Stimulated activated CD4-positive, alpha-beta T cell treated with anti-CD3 and anti-CD28 coated beads, Interleukin-12 subunit alpha, Interleukin-12 subunit beta, amount 100 ng/mL, for 24 hours (primary cell): ENCODE measurements at places on chromosomes 16 and 17.

DNA sequence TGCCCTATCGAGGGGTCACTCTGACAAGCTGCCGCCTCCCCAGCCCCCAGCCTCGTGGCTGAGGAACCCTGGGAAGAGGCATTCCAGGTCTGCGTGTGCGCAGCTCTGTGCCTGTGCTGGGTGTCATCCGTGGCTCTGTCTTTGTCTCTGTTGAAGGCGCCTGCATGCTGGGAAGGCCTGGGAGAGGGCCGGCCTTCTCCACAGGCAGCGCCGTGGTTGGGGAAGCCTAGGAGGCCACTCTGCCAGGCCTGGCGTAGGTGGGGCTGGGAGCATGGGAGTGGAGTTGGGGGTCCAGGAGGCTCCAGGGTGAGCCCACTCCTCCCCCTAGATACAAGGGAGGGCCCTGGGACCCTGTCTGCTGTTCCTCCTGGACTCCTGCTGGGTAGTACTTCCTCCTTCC, 3.3 kb downstream of the NHERF2 start:
- no peak for DNase-seq

GRCh38 chr16:83145297-83145696, 518.5 kb downstream of the CDH13 start:
- DNase-seq: no peak

- DNase-seq: no peak
These were observed 557.7 kb upstream of the CDH5 start for GRCh38 chr16:65808790-65809189.

GRCh38 chr16:88633684-88634140, 4.7 kb upstream of the IL17C start:
- DNase-seq: no peak

- DNase-seq: no peak
These were observed 5.8 kb downstream of the ITPRIPL2 start for GRCh38 chr16:19119564-19119963.

DNA sequence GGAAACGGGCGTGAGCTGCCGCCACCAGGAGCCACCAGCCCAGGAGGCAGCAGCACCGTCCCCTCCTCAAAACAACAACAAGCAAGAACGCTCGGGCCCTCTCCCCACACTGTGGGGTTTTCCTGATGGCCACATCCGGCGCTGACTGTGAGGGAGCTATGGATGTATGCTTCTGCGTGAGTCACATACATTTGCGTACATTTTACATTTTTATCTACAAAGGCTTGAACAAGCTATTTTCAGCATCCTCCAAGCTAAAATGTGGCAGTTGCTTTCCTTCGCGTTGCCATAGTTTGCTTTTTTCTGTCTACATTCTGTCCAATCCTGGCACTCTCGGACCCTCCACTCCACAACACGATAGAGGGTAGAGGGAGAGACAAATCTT, 2.0 kb upstream of the ABR start:
- DNase-seq: no peak

GRCh38 chr16:81469710-81470535, 25.3 kb downstream of the CMIP start:
- no peak for DNase-seq

DNA sequence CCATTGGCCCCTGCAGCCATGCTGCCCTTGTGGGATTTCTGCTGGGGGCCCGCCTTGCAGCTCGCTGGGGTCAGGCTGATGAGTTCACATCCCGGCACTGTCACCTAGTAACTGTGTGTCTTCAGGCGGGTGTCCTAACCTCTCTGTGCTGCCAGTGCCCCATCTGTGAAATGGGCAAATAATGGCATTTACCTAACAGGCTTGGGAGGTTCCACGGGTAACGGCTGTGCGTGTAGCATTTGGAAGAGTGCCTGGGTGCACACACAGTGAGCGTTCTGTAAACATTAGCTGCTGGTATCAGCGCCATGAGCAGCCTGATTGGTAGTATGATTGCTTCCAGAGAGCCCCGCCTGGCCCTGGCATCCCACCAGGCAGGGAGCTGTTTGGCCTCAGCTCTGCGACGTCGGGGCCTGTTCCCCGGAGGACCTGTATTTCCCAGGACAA, 167.3 kb upstream of the GSE1 start:
- DNase-seq: no peak

- no peak for DNase-seq
These were observed 678 bp downstream of the SRP68 start for GRCh38 chr17:76071531-76072147.

DNA sequence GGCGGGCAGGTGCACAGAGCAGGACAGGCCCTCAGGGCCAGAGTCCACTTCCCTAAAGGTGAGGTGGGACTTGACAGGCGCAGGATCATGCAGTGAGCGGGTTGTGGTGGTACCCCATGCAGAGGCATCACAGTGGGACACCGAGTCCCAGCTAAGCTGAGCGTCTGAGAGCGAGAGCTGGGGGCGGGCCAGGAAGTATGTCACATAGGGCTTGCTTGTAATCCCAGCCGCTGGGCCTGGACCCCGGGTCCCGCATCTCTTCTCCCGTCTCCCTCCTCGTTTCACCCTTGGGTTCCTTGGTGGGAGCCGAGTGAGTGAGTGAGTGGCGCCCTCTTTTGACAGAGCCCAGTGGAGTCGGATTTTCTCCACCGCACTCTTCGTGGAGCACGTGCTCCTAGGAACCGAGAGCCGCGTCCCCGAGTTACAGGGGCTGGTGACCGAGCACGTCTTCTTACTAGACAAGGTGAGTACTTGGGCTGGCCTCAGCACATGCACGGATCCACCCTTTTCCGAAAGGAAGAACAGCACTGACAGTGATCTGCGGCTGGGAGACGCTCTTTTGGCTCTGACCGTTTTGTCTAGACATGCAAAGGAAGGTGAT, 50.8 kb upstream of the ENDOV start:
- no peak for DNase-seq

DNA sequence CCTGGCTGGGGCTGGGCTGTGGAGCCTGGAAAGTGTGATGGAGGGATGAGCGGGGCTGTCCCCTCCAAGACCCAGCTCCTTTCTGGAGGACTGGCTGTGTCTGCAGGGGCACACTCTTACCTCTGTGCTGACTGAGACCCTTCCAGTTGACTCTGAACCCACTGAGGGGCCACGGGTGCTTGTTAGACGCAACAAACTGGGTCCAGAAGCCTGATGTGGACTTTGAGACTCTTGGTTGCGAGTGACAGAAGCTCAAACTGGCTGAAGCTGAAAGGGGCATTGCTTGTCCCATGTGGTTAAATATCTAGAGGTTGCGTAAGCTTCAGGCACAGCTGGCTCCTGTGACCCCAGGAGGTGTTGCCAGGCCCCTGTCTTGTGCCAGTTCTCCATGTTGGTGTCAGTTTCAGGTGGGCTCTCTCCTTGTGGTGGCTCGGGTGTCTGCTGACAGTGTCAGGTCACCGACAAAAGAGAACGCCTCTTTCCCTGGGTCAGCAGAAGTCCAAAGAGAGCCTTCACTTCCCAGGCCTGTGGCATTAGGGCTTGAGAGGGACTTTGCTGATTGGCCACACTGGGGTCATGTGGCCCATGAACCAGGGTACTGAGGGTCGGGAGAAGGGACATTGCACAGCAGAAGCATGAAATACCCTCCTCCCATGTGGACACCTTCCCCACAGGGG, 16.7 kb downstream of the ADCY7 start:
- DNase-seq: no peak

DNA sequence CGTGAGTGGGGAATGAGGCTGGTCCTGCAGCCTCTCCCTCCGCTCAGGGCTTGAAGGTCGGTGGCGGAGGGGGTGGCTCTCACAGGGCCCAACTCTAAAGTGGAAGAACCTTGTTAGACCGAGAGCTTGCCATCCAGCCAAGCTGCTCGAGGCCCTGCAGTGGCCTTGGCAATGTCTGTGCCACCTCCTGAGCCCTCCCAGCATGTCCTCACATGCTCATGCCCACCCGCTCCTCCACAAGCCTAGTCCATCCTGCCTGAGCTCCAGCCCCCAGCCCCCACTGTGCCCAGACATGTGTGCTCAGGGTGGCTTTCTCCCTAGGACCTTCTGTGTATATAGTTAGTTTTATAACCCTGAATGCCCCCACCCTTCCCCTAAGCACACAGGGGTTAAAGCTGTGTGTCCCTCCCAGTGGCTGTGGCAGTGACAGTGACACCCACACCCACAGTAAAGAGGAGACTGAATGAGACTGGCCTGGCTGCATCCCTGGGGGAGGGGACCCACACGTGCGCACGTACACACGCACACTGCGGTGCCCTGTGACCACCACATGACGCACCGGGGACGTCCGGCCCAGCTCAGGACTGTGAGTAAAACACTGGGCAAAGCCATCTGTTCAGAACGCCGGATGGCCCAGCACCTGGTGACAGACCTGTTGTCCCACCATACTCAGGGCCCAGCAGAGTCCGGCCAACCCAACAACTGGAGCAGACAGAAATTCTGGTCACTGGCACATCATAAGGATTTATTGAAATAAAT, 15.6 kb downstream of the PDK2 start:
- DNase-seq: no peak

- no peak for DNase-seq
These were observed 45.3 kb downstream of the REXO5 start for GRCh38 chr16:20851601-20852000.

GRCh38 chr17:4940555-4941318, 669 bp downstream of the RNF167 start:
- no peak for DNase-seq

DNA sequence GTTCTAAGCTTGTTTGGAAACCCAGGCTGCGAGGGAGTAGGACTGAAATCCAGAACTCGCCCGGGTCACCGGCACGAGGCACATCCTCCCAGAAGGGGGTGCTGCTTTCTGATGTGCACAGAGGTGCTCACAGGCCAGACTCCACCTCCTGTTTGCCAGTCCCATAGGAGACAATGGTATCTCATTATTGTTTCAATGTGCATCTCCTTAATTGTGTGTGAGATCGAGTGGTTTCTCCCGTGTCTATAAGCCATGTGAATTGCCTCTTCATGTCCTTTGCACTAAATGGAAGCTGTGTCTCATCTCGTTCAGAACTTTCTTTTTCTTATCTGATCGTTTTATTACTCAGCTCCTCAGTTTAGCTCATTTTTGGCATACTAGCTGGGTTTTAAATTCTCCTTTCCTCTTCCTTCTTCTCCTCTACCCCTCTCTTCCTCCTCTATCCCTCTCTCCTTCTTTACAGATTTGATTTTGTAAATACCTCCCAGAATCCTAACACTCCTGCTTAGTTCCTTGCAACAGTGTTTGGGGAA, 32.1 kb upstream of the PRKCB start:
- DNase-seq: peak; percentile 66

DNA sequence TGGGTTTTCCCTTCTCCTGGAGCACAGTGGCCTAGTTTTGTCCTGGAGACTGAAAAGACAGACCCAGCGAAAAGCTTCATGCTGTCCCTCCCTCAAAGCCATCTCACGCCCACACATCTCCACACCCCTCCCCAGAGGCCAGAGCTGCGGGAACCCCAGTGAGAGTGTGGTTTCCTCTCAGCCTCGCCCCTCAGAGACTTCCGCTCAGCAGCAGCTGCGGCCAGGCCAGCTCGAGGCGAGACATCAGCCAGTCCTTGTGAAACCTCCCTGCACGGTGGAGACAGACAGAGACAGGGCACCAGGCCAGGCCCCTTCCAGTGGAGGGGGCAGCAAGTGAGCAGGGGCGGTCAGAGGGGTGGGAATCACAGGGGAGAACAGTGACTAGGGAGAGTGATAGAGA, 77.0 kb upstream of the TNRC6C start:
- peak; percentile 55 for DNase-seq

- no peak for DNase-seq
These were observed 55.9 kb downstream of the USP22 start for GRCh38 chr17:20986767-20987510.

DNA sequence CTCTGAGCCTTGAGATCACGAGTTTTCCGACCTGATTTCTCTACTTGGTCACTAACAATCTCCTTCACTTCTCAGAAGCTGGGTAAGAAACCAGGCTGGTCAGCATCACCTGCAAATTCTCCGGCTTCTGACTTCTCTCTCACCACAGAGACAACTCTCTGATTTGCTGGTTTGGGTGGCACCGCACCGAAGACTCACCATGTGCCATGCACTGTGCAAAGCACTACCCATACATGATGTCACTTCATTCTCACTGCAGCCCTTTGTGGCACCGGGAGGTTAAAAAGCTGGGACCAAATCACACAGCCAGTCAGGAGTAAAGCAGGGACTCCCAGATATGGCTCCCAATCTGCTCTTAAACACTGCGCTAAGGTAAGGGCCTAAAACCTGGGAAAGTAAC, 647 bp downstream of the VAC14 start:
- DNase-seq: no peak

GRCh38 chr16:77722309-77723107, at the start of gene NUDT7:
NUDT7 (plus strand) TSS chr16:77722514; CDS start chr16:77722583, 69 bp downstream.
- DNase-seq: peak; percentile 95

- no peak for DNase-seq
These were observed 1.2 kb downstream of the MMP2 start for GRCh38 chr16:55480228-55480655.

DNA sequence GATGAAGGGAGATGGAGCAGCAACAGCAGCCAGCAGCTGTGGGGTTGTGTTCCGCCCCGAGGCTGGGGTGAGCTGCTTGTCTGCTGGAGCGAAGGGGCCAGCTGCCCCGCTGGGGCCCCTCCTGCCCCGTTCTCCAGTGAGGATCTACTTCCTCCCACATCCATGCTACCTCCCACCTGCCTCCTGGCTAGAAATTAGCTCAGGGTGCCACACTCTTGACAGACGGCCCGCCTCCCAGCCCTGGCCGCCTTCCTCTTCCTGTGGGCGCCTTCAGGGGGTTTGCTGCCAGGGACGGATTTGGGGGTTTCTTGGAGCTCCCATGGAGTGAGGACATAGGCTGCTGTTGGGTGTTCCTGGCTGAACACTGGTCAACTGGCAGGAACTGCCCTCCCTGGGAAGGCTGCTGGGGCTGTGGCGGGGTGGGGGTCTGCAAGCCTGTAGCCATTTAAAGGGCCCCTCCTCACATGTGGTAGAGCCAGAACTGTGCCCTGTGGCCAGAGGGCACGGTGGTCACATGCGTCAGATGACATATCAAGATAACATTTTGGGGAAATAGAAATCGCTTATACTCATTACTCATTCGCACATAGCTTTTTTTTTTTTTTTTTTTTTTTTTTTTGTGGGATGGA, 13.1 kb downstream of the TBC1D24 start:
- no peak for DNase-seq

GRCh38 chr17:66492561-66493005, 190.2 kb downstream of the PRKCA start:
- DNase-seq: no peak

DNA sequence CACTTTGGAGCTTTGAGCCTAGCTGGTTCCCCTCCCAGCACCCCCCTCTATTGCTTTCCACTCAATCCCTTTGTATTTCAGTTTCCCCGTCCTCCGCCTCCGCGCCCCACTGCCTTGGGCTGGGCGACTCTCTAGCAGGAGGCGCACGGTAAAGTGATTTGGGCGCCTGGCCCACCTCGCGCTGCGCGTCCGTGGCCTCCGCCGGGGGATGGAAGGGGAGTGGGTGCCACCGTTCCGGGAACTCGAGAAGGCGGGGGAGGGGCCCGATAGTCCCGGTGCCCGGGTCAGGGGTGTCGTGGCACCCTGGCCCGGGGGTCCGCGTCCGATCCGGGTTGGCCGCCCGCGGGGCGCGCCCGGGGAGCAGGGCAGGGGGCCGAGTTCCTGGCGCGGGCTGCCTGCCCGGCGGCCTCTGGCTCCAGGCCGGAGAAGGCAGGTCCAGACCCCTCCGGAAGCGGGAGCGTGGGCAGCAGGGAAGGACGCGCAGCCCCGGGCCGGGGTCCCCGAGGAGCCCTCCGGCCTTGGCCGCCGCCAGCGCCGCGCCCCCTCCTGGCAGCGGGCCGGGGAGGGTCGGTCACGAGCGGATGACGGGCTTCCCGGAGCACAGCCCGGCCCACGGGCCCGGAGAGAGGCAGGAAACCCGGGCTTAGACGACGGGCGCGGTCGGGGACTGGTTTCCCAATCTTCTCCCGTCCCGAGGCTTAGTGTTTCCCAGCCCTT, 15.8 kb downstream of the MEOX1 start:
- no peak for DNase-seq

- no peak for DNase-seq
These were observed 198.0 kb upstream of the MPHOSPH6 start for GRCh38 chr16:82368041-82368440.
